Activated T-cell treated with anti-CD3 and anti-CD28 coated beads, Interleukin-2, amount 50 U/mL, for 48 hours (primary cell): ENCODE measurements at places on chromosomes 5 and 9.

GRCh38 chr9:80952363-80952922 is 736.9 kb downstream of the TLE1 start:
- DNase-seq = no peak

GRCh38 chr9:124410321-124410913 is 4.8 kb downstream of the PSMB7 start:
- no peak for DNase-seq

DNA sequence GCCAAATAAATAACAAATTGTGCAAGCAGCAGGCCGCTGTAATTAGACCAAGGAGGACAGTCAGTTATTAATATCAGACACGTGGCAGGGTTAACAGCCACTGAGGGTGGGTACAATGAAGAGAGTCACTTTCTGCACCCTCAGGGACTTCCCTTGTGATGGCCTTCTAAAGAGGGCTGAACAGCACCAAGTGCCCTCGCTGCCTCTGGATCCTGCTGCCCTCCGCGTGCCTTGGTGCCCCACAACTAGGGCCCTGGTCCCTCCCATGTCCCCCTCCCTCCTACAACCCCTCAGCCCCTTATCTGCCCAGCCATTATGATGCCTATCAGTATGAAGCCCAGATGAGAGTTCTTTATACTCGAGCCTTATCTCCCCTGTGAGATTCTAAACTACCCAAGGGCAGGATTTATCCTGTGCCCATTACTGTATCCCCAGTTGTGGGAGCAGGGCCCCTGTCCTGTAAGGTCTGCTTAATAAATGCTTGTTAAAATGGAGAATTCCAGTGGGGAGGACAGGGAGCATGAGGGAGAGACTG is 37.3 kb downstream of the PCDH1 start:
- no peak for DNase-seq

GRCh38 chr9:85142968-85143367 is 473.4 kb downstream of the NTRK2 start:
- DNase-seq = no peak

GRCh38 chr5:39080168-39080567 is 6.0 kb upstream of the RICTOR start:
- no peak for DNase-seq

DNA sequence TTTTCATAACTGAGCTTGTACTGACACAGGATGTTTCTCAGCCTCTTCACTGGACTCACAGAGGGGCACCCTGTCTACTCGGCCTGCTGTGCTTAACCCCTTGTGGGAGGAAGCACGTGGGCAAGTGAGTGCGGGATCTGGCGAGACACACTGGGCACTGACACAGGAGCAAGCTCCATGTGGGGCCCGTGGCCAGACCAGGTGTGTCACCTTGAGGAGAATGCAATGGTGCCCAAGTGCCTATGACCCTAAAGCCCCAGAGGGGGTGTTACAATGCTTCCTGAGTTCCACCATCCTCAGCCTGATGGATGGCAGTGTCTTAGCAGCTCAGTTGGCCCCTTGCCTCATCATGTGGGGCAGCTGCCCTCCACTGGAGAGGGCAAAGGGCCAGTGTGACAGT is 128.9 kb downstream of the ALDH1A1 start:
- no peak for DNase-seq

- no peak for DNase-seq
These were observed 50.6 kb downstream of the LHX2 start for GRCh38 chr9:124062172-124062571.

DNA sequence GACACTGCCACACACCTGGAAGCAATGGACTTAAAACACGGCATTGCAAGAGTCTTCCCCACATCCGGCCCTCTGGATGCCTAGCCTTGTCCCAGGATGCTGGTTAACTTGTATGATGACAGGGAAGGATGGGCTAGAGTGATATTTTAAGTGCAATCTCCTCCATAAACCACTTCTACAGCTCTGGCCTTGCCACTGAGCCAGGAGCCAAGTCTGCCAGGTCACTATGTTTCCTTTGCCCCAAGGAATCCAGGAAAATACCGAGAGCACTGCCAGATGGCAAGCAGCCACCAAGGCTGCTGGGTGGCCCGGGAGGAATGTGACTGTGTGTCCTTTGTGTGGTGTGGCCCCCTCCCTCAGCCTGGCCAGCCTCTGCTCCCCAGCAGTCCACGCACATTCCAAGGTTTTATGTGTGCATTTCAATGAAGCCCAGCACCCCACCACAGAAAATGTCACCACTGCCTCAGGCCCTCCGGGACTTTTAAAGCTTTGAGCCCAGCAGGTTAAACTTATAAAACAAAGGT is 106.0 kb downstream of the FRMD3 start:
- no peak for DNase-seq

GRCh38 chr9:133855802-133856521 is 117.8 kb upstream of the SARDH start:
- no peak for DNase-seq

DNA sequence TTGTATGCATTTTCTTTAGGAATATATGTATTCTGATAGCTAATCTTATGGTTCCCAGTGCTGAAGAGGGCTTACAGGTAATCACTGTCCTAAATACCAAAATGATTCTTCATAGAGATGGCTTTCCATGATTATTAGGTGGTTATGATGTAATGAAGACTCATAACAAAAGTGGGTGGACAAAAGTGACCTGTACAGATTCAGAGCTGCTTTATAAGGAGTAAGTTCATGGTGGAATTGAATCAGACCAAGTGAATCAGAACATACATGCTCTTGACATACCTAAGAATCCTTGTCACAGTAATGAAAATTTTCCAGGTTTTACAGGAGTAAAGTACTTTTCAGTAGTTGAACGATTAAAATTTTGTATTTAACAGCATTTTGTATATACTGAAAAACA is 105.6 kb downstream of the NIPBL start:
- DNase-seq = no peak

- no peak for DNase-seq
These were observed 44.1 kb downstream of the CCL28 start for GRCh38 chr5:43367909-43368669.

GRCh38 chr9:38026840-38027527 is 42.0 kb downstream of the SHB start:
- DNase-seq = no peak

- DNase-seq = no peak
These were observed 31.0 kb downstream of the LRRTM2 start for GRCh38 chr5:138844125-138844461.

- DNase-seq = no peak
These were observed 17.5 kb upstream of the NDUFS4 start for GRCh38 chr5:53542926-53543325.

- no peak for DNase-seq
These were observed 62.5 kb downstream of the FRMD3 start for GRCh38 chr9:83475741-83476140.

DNA sequence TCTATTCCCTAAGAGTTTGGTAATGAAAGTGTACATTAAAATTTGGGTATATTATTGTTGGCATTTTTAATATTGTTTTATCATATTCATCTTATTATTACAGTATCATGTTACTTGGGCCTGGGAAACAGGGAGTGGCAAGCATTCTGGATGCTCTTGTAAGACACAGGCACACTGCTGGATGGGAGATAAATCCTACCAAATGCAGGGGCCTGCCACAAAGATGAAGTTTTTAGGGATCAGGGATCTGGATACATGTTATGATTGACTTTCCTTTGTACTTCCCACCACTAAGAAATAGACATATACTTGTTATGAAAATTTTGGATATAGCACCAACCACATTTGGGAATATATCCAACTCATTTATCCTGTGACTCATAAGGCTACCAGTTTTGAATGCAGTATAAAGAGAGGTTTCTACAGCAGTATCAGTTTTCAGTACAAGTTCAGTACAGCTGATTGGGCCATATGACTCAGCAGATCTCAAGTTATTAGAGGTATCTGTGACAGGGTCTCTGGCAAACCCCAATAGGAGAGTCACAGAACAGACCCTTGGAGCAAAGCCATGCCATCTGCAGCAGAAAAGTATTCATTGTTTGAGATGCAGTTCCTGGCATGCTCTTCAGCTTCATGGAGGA is 360.1 kb downstream of the DMAC1 start:
- no peak for DNase-seq

DNA sequence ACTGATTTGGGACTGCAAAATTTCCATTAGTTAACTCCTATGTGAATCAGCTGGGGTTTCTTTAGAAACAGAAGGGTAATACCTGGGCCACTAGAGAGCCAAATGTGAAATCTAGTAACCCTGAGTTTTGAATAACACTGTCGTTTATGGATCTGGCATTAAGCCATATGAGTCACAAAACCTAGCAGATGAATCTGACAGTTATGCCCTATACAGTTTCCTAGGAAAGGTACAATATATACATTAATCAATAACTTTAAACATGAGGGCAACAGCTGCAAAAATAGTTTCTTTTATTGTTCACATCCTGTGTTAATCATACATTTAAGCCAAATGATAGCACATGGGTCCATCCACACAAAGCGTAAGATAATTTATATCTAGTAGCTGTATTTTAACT is 56.9 kb downstream of the PAM start:
- no peak for DNase-seq

DNA sequence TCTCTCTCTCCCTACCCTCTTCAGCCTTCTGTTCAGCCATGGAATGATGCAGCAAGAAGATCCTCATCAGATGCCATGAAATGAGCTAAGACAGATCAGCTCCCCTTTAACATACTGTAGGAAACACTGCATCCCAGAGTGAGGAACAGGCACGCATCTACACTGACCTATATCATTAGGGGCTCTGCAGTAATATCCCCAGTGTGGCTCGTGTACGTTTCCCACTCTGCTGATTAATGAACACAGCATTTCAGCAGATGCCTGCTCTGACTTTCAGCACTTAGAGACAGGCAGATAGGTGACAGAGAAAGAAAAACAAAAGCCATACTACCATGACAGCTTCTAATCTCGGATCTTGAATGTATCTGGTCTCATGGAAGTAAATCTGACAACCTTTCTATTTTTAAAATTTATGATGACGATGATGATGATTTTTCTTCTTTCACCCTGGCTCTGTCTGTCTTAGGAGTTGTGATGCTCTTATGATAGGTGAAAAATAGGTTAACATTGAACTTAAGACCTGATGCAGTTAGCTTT is 750.3 kb downstream of the CDH12 start:
- no peak for DNase-seq

- DNase-seq = peak; percentile 71
These were observed 47.5 kb downstream of the DAB2IP start for GRCh38 chr9:121698627-121699570.

DNA sequence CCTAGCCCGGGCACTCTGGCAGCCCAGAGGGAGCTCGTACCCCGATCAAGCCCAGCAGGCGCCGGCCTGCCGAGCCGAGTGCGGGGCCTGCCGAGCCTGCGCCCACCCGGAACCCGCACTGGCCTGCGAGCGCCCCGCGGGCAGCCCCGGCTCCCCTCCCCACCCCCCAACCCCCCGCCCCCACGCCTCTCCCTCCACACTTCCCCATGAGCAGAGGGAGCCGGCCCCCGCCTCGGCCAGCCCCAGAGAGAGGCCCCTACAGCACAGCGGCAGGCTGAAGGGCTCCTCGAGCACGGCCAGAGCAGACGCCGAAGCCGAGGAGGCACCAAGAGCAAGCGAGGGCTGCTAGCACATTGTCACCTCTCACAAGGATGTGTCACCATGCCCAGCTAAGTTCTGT is 36.2 kb upstream of the CCDC180 start:
- no peak for DNase-seq

- no peak for DNase-seq
These were observed 62.7 kb downstream of the PCSK5 start for GRCh38 chr9:75953218-75953617.

DNA sequence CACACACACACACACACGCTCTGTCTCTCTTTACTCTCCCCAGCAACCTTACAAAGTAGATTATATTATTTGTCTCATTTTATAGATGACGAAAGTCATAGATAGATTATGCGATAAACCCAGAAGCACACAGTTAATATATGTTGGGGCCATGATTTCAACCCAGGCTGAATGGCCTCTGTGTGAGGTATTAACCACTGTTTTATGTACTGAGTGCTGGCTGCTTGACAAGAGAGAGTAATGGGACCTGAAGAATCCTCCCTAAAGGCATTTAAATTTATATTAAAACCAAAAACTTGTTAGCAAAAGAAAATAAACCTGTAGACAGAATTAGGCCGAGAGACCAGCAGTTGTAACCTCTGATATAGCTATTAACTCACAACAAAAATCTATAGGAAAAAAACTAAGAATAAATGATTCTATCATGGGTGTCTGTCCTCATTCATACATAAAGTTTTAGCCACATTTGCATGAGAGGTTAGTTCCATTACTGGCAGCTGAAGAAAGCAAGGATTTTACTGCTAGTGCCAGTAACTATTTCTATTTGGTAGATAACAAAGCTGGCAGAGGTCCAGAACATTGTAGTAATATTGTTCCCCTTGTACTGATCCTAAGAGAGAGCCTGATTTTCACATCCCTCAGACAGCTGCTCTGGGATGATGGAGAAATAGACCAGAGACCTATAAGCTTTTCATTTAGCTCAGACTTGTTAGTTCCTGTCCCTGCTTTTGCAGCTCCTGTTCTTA is 250.9 kb downstream of the ADGRV1 start:
- DNase-seq = no peak

- DNase-seq = no peak
These were observed 124.5 kb downstream of the EDIL3 start for GRCh38 chr5:84260140-84260539.

GRCh38 chr5:154483654-154484392 is 5.8 kb upstream of the HAND1 start:
- no peak for DNase-seq

- DNase-seq = no peak
These were observed 699.3 kb upstream of the WWC1 start for GRCh38 chr5:167592114-167592513.

GRCh38 chr5:55492449-55492848 is 42.3 kb downstream of the PLPP1 start:
- DNase-seq = no peak

DNA sequence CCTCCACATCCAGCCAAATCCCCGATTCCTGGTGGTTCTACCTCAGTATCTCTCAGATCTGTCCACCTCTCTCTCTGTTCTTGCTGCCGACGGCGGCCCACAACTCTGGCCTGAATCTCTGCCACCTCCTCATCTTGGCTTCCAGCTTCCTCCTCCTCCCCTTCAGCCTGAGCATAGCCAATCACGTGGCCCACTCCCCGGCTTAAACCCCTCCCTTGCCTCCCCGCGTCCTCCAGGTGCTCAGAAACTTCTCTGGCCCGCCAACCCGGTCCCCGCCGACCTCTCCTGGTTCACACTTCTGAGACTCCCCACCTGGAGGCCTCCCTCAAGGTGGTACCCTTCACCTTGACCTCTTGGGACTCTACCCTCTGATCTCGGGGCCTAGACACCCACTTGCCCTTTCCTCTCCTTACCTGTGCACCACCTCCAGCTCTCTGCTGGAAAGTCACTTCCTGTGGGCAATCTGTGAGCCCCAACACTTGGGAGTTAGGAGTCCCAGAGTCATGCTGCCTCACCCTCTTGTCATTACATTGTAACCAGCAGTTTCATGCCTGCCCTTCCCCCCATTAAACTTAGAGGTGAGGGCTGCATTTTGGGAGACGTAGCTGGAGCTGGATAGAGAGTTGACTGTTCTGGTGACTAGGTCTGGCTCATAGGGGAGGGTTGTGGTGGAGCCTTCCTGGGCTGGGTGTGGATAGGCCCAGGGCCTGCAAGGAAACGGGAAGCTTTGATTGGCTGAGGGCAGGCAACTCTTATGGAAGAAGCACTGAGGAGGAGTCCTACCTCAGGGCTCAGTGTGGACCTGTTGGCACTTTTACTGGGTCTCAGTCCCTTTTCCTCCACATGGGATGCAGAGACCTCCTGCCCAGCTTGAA is 4.5 kb upstream of the SET start:
- peak; percentile 86 for DNase-seq

GRCh38 chr9:27431543-27432147 is 92.4 kb upstream of the IFNK start:
- DNase-seq = no peak
